Astrocyte (in vitro differentiated cells and primary cell): ENCODE measurements at places on chromosomes 7 and 10. TPM values are rescaled to one million over a fixed set of nuclear protein-coding genes. Genes with fewer than 3 reads are reported as not detected.

WNT16 gene
- total RNA-seq = 0.07 TPM in 1 of 2 replicates, not detected in the other

PPP1R17 gene
- total RNA-seq = not detected in 2 replicates

TEX47 gene
- not detected in 2 replicates for total RNA-seq

PNLIP gene
- not detected in 2 replicates for total RNA-seq

LRIT1 gene
- total RNA-seq = not detected in 2 replicates

CNPY1 gene
- total RNA-seq = not detected in 2 replicates
